ENCODE measurements at places on chromosomes 3 and 15. TPM values are rescaled to one million over a fixed set of nuclear protein-coding genes. Genes with fewer than 3 reads are reported as not detected.
A peak's percentile ranks its signal among the peaks of the same experiment; 100 is the strongest.

The RSRC1 gene
- total RNA-seq = 26.9 TPM

GRCh38 chr3:145952536-145952935 lies 208.4 kb downstream of the PLOD2 start:
- DNase-seq = no peak

The LRRIQ4 gene
- total RNA-seq = 0.15 TPM

The PLSCR2 gene
- 5.1 TPM for total RNA-seq

- DNase-seq = no peak
Measured at GRCh38 chr3:192870822-192871221, 46.8 kb downstream of the MB21D2 start.

DNA sequence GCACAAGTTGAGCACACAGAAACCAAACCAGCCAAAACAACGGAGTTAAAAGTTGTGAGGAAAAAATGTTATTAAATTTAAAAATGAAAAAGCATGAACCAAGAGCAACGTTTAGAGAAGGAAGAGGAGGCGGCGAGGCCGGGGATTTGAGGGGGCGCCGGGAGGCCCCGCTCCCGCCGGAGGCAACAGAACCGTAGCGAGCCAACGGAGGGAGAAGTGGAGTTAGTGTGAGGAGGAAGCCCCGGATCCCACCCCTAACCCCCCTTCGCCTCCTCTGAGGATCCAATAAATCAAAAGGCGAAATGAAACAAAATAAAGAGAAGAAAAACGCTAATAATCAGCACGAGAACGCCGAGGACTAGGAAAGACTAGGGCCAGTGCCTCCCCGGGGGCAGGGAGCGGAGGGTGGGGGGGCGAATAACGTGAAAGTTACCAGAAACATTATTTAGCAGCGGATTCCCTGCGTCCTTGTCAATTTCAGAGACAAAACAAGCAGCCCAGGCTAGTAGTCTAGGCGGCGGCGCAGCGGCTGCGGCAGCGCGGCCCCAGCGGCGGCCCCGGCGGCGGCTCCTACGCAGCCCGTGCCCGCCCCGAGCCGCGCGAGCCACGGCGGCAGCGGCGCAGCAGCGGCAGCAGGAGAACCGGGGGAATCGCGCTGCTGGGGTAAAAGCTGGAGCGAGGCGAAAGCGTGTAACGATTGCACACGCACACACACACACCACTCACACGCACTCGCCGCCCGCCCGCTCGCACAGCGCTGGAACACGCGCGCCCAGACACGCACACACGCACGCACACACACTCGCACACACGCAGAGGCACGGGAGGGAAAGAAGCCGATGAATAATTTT lies 1.7 kb downstream of the MEIS2 start:
- DNase-seq = peak; percentile 81

DNA sequence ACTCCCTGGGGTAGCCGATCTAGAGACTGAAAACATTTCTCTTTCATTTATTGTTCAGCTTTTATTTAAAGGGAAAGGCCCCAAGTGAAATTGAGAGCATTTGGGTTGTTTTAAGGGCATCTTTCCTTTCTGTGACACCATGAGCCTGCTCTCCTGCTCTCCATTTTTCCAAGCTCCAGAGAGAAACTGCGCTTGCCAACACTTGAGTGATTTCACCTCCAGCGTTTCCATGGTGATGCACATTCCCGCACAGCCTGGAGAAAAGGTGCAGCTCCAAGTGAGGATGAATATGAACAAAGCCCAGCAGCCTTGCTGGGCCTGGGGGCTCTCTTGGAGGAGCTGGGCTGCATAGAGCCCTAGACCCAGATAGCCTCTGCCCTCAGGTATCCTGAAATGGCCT lies 159.2 kb upstream of the PPP2R3A start:
- DNase-seq = no peak

DNA sequence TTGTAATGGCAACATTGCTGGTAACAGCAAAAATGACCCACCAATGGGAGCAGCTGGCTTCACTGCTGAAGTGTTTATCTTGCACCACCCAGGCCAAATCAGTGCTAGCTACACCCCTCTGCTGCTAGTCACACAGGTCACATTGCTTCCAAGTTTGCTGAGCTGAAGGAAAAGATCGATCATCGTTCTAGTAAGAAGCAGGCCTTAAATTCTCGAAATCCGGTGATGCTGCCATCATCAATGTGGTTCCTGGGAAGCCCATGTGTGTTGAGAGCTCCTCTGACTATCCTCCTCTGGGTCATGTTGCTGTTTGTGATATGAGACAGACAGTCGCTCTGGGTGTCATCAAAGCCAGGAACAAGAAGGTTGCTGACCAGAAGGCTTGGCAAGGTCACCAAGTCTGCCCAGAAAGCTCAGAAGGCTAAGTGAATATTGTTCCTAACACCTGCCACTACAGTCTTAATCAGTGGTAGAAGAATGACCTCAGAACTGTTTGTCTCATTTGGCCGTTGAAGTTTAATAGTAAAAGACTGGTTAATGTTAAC lies 21.2 kb downstream of the TM4SF4 start:
- DNase-seq = no peak

The GOLGA6L7 gene
- not detected for total RNA-seq

The GNAT1 gene
- not detected for total RNA-seq

DNA sequence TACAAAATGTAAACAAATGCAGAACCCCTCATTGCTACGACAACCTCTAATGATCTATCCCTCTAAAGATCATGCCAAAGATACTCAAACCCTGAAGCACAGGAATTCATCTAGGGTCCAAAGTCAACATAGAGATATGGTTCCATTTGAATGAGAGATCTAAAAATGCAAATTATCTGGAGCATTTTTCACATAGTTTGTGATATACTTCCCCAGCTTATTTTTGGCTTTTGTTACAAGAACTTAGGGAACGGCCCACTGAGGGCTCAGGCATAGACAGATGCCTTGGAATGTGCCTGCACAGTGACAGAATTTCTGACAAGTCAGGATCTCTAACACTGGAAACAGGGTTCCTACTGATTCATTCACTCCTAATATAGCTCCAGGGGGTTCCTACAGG lies 258.9 kb upstream of the THBS1 start:
- DNase-seq = no peak
